ENCODE measurements at places on chromosomes 7 and 10.

GRCh38 chr10:86614853-86615252 is 39.5 kb upstream of the OPN4 start:
- DNase-seq = no peak

GRCh38 chr10:69807122-69807521 is 5.4 kb downstream of the COL13A1 start:
- peak; percentile 46 for DNase-seq

DNA sequence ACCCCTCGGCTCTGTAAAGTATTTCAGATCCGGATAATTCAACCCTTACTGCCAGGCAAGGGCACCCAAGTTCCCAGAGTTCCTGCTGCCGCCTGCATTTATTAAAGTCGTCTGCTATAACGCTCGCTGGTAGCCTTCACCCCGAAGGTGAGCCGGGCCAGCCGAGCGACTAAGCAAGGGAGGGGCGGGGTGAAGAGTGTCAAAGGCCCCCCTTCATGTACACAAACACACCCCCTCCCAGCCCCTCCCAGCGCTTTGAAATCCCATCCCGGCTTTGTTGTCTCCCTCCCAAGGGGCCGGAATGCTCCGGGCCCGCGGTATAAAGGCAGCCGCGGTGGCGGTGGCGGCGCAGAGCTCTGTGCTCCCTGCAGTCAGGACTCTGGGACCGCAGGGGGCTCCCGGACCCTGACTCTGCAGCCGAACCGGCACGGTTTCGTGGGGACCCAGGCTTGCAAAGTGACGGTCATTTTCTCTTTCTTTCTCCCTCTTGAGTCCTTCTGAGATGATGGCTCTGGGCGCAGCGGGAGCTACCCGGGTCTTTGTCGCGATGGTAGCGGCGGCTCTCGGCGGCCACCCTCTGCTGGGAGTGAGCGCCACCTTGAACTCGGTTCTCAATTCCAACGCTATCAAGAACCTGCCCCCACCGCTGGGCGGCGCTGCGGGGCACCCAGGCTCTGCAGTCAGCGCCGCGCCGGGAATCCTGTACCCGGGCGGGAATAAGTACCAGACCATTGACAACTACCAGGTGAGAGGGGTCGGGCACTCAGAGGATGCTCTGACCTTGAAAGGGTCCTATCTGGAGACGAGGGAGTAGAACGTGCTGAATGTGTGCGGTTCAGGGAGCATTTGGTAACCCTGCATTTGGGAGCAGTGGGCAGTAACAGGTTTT is at the start of gene DKK1:
DKK1 (plus strand) TSS at position 349 of the 889 bp plus-strand sequence; CDS start at position 503, 154 bp downstream.
- DNase-seq = peak; percentile 84

DNA sequence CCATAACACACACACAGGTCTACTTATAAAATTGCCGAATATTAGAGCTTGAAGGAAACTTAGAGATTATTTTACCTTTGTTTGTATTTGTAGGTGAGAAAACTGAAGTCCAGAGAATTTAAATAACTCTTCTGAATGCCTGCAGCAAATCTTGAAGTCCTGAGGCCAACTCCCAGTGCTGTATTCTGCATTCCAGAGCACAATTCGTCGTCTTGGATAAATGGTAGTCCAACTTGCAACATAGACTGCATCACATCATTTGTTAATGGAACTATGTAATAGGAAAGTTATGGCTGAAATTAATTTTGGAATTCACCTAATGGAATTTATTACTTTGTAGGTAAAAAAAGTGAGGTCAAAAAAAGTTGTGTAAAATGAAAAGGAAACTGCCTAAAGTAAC is 37.3 kb upstream of the SEMA3D start:
- DNase-seq = no peak

DNA sequence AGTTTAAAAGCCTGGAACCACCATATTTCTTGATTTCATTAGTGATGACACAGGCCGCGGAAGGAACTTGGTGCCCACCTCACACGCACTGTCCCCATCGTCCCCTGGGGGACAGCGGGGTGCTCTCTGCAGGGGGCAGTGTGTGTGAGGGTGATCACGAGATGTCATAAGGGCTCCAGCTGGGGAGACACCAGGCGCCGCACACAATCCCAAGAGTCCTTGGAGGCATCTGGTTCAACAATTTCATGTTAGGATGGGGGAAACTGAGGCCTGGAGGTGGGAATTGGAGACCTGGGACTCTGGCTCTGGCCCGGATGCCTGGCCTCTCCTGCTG is 66.4 kb downstream of the ELFN1 start:
- DNase-seq = no peak

DNA sequence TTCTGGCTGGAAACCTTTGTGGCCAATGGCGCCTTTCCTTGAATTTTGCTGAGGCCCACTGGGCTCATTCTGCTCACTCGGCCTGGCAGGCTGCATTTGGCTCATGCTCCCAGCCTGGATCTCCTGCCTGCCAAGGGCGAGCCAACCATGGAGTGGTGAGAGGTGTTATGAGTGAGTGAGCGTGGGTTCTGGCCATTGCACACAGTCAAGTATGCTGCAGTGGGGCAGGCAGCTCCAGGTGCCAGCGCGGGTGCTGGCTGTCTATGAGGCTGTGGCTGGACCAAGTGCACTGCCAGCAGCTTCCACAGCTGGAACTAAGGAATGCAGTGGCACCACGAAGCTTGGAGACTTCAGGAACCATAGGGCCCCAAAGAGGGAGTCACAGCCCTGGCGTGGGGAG is 42.2 kb upstream of the TUBB8 start:
- no peak for DNase-seq

DNA sequence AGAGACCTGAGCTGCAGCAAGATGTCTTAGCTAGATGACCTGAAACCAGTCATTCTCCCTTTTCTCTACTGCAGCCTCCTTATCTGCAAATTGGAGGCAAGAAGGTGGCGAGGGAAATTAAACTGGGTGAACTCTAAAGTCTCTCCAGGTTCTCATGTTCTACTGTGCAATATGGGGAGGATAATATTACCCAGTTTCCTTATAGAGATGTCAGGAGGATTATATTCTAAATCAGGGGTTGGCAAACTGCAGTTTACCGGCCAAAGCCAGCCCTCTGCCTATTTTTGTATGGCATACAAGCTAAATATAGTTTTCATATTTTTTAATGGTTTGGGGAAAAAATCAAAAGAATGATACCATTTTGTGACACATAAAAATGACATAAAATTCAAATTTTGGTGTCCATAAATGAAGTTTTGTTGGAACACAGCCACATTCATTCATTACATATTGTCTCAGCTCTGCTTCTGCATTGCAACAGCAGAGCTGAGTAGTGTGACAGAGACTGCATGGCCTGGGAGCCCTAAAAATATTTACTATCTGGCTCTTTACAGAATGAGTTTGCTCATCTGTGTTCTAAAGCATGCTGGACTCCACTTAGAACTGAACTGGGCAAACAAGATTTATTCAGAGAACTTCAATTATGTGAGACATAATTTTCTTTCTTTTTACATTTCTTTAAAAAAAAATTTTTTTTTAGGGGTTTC is 19.2 kb upstream of the MALSU1 start:
- DNase-seq = no peak

GRCh38 chr10:97601268-97602215 is 12.0 kb downstream of the C10orf62 start:
- DNase-seq = no peak

DNA sequence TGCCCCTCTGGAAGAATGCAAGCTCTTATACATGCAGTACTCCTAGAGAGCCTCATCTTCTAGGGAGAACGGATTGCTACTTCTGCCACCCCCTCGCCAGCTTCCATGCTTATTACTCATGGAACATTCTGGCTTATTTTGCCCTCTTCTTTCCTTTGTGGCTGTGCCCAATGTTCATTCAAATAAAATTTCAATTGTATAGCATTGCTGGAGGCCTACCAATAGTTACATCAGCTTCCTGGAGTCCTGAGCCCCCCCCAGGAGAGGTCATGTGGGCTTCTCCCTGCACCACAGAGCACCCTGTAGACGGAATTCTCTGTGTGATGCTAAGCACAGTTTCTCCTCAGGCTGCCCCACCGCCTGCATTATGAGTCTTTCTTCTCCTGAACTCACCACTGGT is 1094.0 kb downstream of the KCNMA1 start:
- DNase-seq = no peak

GRCh38 chr7:148546857-148547256 is 43.7 kb upstream of the C7orf33 start:
- DNase-seq = no peak

- DNase-seq = no peak
These were observed 14.7 kb upstream of the CPXM2 start for GRCh38 chr10:123906296-123906695.

DNA sequence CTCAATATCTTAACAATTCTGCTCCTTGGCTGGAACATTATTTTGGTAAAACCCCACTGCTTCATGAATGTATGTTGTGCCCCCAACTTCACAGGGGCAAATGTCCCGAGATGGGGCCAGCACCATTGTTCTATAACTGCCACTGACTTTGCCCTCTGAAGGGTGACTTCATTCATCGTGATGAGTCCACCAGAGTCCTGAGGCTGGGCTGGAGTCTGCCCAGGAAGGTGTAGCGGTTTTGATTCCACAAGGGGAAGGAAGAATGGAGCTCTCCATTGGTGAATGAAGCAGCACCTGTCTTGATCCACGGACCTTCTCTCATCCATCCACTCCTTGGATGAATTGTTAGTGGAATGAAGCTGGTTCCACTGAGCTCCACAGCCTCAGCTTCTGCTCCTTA is 18.4 kb downstream of the AKR1B1 start:
- DNase-seq = no peak

GRCh38 chr7:8134089-8134733 is 127.8 kb downstream of the ICA1 start:
- DNase-seq = no peak

DNA sequence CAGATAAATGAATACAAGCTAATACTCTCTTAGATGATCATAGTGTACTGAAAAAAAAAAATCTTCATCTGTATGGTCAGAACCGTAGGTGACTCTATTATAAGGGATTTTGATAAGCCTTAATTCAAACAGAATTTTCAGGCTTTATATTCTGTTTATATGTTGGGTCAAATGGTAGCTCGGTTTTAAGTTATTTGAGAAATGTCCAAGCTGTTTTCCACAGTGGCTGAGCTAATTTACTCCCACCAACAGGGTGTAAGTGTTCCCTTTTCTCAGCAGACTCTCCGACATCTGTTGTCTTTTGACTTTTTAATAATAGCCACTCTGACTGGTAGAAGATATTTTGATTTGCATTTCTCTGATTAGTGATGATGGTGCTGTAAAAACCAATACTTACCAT is 328.8 kb upstream of the MAGI2 start:
- DNase-seq = peak; percentile 65

DNA sequence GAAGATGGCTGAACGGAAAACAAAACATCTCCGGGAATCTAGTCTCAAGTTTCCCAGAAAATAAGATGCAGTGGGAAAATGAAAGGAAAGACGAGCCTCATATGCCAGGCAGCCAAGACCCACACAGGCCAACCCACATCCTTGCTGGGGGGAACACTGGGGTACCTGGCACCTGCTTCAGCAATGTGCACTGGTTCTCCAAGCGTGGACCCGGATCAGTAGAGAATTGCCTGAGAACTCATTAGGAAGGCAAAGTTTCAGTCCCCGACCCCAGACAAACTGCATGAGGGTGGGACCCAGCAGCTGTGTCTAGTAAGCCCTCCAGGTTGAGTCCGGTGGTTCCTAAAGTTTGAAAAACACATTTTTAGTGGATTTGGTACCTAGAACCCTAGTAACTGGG is 18.4 kb downstream of the FAM53B start:
- no peak for DNase-seq

- DNase-seq = no peak
These were observed 48.6 kb upstream of the APBB1IP start for GRCh38 chr10:26389533-26389932.

DNA sequence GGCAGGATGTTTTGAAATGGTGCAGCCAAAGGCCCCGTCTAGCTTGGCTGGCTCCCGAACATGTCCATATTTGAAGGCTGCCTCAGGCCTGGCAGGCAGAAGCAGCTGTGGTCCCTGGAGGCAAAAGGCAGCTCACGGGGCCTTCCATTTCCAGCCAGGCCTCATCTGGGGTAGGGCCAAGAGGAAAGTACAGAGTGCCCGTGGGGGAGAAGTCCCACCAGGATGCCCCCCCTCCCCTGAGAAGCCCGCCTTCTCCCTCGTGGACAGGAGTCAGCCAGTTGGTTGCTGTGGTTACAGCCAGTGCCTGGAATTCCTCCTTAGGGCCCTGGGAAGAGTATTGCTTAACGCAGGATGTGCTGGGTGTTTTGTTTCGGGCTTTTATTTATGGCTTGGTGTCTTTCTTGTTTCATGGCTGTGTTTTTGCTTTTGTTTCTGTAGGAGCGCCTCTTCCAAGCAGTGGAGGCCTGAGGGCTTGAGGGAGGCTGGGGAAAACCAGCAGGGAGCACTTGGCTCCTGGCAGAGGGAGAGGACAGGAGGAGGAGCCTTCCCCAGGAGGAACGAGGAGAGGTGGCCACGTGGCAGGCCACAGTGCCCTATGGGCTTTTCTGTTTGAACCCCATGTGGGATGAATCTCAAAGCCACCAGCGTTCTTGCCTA is 45.4 kb downstream of the CHST3 start:
- peak; percentile 99 for DNase-seq

DNA sequence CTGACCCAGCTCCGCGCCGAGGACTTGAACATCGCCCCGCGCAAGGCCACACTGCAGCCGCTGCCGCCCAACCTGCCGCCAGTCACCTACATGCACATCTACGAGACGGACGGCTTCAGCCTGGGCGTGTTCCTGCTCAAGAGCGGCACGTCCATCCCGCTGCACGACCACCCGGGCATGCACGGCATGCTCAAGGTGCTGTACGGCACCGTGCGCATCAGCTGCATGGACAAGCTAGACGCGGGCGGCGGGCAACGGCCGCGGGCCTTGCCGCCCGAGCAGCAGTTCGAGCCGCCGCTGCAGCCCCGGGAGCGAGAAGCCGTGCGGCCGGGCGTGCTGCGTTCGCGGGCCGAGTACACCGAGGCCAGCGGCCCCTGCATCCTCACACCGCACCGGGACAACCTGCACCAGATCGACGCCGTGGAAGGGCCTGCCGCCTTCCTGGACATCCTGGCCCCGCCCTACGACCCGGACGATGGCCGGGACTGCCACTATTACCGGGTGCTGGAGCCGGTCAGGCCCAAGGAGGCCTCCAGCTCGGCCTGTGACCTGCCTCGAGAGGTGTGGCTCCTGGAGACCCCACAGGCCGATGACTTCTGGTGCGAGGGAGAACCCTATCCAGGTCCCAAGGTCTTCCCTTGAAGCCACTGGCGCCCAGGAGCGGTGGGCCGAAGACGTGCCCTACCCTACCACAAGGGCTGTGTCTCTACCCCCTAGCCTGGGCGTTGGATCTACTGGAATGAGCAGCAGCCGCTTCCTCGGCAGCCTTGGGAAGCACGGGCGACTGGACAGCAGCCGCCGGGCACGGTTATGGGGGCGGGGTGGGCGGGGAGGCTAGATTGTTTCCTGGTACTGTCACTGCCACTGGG is 945 bp downstream of the ADO start:
- DNase-seq = peak; percentile 60

GRCh38 chr10:103192451-103193106 is 493 bp downstream of the NT5C2 start:
- peak; percentile 89 for DNase-seq
